Lower leg skin (tissue), 4 donors: ENCODE measurements at places on chromosomes 7 and 10.

DNA sequence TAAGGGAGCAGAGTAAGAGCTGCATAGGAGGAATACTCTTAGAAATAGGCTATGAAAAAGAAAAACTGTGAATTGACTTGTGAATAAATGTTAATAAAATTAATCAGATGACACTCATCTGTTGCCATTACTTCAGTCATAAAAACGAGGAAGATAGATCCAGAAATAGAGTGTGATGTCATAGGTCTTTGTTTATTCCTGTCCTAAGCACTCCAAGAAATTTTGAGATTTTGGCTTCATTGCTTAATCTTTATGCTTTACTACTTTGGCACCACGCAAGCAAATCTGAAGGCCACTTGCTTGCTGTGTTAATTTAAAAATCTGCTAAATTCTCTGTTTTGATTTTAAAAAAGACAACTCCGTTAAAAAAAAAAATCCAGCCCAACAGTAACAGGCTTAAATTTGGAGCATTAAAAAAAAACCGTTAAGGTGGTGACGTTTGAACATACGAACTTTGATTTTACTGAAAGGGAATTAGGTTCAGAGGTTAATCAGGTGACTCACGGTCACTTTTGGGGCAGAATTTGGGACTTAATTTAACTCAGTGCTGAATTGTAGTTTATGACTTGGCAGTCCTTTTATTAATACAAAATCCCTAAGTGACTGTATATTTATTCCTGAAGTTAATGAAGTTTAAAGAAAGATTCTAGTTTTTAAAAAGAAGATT is 3.4 kb downstream of the IFRD1 start:
- DNase-seq = no peak

DNA sequence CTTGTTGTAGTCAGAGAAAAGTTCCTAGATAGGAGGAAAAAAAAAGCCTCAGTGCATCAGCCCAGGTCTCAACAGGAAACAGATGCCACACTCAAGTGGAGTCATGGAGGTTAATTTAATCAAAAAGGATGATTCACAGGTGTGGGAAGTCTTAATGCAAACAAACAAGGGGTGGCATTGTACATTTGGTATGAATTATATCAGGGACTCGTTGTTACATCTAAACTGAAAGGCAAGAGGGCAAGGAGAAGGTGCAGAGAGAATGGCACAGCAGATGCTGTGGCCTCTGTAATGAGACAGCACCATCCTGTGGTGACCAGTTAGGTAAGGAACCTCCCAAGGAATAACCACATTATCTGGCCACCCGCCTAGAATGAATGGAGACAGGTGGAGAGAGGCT is 133.7 kb downstream of the PTPRZ1 start:
- no peak for DNase-seq

DNA sequence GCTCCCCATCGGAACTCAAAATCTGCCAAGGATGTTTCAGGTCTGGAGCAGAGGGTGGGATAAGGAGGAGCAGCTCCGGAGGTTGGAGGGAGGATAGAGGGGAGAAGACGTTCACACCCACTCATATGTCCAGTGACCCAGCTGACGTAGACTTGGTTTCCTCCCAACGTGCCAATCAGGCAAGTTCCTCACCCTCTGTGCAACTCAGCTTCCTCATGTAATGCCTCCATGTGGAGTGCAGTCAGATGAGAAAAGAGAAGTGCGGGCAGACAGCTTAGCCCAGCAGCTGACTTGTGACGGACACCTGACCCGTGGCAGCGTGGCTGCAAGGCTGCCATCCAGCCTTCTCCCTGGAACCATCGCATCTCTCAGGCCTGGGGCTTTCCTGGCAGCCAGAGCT is 86.8 kb downstream of the NPTX2 start:
- no peak for DNase-seq

- no peak for DNase-seq
Measured at GRCh38 chr10:113329121-113329596, 223.7 kb upstream of the HABP2 start.

- DNase-seq = no peak
Measured at GRCh38 chr7:89914711-89915110, 239.6 kb upstream of the STEAP1 start.

- peak; percentile 58 for DNase-seq
Measured at GRCh38 chr7:44375236-44375699, 49.9 kb upstream of the CAMK2B start.

GRCh38 chr10:4670737-4671136 is 155.3 kb upstream of the AKR1E2 start:
- no peak for DNase-seq

- DNase-seq = no peak
Measured at GRCh38 chr10:48232717-48233447, 41.6 kb downstream of the FRMPD2 start.

GRCh38 chr10:24012249-24012803 is 196.6 kb upstream of the KIAA1217 start:
- DNase-seq = no peak

DNA sequence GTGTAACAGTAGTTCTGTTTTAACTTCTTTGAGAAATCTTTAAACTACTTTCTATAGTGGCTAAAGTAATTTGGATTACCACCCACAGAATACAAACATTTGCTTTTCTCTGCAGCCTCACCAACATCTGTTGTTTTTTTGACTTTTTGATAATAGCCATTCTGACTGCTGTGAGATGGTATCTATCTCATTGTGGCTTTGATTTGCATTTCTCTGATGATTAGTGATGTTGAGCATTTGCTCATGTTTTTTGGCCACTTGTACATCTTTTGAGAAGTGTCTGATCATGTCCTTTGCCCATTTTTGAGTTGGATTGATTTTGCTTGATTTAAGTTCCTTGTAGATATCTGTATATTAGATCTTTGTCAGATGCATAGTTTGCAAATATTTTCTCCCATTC is 66.7 kb downstream of the RNF133 start:
- no peak for DNase-seq

- no peak for DNase-seq
Measured at GRCh38 chr10:73340121-73340520, 18.5 kb downstream of the CFAP70 start.

- no peak for DNase-seq
Measured at GRCh38 chr10:91247360-91248111, 27.1 kb downstream of the PCGF5 start.

GRCh38 chr7:66413379-66414114 is 208.4 kb downstream of the TPST1 start:
- DNase-seq = peak; percentile 92

DNA sequence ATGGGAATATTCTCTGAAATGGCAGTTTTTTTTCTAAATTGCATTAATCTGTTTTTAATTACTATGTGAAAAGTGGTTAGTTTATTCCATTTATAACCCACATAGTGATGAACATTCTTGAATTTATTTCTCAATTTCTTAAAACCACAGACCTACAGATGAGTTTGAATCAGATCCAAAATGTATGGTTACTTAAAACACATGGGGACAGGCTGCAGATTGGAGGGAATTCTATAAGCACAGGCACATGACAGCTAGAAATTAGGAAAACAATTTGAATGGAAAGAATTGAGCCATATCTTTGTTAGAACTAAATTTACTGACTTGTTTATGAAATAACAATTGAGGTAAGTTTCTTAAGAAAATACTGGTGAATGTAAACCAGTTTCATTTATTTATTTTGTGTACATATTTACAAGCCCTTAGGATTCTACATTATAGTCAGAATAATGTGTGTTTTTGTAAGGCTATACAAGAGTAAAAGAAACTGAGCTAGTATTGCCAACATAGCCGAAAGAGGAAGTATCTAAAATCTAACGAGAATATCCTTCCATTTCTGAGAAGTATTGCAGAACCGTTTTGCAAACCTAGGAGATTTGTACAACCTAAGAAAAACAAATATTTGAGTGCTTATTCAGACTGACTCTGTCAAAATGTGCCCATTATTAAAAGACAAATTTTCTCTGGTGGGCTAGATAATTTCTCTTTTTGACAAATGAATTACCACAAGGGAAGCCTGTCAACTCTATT is 434.3 kb upstream of the SEMA3D start:
- no peak for DNase-seq

- DNase-seq = no peak
Measured at GRCh38 chr7:138657854-138658386, 43.2 kb downstream of the SVOPL start.

- DNase-seq = no peak
Measured at GRCh38 chr7:30994206-30995100, 30.7 kb downstream of the GHRHR start.

- no peak for DNase-seq
Measured at GRCh38 chr7:92330835-92331438, 85.2 kb downstream of the ANKIB1 start.

GRCh38 chr10:80452640-80453039 is 1.5 kb upstream of the TSPAN14 start:
- no peak for DNase-seq

DNA sequence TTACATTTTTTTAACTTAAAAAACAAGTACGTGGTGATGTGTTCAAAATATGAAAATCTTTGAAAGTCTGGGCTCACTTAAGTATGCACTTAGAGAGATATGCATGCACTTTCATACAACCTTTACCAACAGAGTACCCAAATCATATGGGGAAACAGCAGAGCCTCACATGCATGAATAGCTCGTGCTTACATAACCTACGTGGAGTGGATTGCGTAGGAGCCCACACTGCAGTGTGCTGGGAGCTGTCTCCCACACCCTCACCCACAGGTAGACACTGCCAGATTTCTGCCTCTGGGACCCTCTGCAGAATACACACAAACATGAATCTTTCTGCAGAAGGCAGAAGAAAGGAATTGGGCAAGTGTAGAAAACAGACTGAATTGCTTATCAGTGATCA is 581 bp downstream of the CLCN1 start:
- no peak for DNase-seq

DNA sequence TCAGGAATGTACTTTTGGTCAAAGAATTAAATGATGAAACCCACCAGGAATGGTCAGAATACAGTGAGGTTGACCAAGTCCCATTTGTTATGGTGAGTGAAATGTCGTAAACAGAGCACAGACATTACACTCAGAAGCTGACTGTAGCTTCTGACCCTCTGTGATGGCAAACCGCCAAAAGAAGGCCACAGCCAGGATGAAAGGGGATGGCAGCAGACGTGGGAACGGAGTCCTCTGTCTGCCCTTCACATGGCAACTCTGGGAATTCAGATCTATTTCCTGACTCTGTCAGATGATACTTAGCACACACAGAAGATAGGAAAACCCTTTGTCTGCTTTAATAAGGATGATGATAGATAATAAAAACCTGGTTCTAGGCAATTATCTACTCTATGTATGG is 757.1 kb downstream of the SORCS3 start:
- DNase-seq = no peak

DNA sequence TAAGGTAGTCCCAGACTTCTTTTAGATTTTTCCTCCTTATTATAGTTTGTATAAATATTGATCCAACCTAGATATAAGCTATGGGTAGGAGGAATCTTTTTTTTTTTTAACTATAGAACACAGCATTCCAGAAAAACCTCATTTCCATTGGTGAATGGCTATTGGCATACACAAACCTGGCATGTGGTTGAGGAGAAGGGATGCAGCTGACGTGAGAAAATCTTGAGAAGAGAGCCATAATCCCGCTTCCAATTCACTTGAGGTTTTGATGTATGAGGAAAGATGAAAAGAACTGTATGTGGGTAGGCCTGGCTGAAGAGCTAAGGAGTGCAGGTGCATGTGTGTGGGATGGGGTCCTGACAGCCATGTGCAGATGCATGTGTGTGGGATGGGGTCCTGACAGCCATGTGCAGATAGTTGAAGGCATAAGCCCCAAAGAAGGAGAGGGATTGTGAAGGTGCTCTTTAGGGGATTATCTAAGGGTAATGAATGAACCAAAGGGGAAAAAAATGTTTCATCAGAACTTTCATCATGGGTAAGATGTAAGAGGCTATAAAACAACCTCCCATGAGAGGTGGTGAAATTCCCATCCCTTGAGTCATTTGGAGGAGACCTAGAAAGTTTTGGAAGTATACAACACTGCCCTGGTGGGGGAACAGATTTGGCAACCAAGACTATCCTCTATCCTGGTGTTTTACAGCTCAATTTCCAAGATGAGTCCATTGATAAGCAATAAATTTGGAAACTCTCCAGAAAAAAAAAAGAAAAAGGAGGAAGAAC is 3.8 kb upstream of the PKD2L1 start:
- no peak for DNase-seq

- no peak for DNase-seq
Measured at GRCh38 chr7:80584778-80585177, 53.7 kb upstream of the CD36 start.

GRCh38 chr10:104197364-104197763 is 34.8 kb downstream of the CFAP43 start:
- DNase-seq = no peak

DNA sequence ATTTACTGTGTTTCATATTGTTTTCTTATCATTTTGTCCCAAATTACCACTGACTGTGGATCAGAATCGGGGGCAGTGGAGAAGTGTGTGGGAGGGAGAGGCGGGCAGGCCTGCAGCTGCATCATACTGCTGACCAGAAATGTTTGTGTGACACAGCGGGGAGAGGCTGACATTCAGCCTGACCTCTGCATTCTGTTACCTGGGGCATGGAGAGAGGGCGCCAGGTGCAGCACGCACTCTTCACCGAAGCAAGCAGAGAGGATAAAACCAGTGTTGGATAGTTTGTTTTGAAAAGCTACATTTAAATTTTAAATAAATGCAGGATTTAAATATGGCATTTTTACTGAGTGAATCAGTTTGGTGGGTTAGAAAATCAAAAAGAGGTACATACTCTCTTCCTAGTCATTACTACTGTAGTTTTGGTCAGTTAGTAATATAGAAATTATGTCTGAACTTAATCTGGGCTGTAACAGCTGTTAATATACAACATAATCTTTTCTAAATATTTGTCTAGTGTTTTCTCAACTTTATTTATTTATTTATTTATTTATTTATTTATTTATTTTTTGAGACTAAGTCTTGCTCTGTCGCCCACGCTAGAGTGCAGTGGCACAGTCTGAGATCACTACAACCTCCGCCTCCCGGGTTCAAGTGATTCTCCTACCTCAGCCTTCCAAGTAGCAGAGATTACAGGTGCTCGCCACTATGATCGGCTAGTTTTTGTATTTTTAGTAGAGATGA is 8.8 kb upstream of the STMP1 start:
- no peak for DNase-seq

DNA sequence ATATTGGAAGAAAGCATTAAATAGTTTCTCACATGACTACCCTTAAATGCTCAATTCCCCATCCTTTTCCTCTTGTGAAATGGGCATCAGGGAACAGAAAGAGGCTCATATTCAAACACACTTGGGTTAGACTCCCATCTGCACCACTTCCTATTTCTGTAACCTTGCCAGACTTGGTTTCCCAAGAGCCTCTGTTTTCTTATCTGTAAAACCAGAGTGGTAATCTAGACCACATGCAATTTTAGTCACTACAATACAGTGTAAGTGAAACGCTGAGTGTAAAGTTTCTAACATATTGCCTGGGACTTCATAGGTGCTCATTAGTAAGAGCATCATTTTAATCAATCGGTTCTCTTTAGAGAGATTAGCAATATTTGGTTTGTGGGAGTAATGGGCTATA is 136.3 kb downstream of the SORCS1 start:
- DNase-seq = no peak

DNA sequence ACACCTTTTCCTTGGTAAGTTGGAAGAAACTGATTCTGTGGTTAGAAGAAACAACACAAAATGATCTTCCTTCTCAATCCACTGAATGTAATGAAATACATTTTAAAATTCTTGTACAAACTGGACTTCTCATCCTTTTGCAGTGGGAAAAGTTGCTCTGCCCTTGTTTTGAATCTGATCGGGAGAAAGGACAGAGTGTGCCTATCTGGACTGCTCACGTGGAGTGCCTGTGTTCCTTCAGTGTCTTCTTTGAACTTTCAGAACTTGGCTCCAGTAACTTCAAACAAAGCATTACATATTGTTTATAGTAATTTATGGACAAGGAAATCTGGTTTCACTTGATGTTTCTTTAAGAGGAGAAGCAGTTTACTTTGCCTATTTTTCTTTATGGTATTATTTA is 17.1 kb downstream of the SLC26A3 start:
- no peak for DNase-seq

- DNase-seq = peak; percentile 54
Measured at GRCh38 chr7:51233374-51233773, 83.2 kb downstream of the COBL start.
